ENCODE measurements at places on chromosomes 7 and 10. TPM values are rescaled to one million over a fixed set of nuclear protein-coding genes. Genes with fewer than 3 reads are reported as not detected.

C1QL3 gene
- not detected for total RNA-seq

GRCh38 chr7:47690902-47691558 lies 109.1 kb upstream of the TNS3 start:
- DNase-seq = no peak

DNA sequence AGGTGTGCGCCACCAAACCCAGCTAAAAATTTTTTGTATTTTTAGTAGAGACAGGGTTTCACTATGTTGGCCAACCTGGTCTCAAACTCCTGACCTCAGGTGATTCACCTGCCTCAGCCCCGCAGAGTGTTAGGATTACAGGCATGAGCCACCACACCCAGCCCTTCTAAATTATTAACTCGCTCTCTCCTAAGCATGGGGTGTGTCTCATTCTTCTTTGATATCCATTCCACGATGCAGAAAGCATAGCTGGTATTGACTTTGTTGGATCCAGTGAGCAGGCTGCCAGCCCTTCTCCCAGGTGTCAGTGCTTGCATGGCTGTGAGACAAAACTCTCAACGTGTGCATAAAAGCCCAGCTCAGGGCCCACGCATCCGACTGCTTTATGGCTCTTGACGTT lies 254.1 kb upstream of the PFKP start:
- DNase-seq = no peak

IFIT1B gene
- not detected for total RNA-seq

DNA sequence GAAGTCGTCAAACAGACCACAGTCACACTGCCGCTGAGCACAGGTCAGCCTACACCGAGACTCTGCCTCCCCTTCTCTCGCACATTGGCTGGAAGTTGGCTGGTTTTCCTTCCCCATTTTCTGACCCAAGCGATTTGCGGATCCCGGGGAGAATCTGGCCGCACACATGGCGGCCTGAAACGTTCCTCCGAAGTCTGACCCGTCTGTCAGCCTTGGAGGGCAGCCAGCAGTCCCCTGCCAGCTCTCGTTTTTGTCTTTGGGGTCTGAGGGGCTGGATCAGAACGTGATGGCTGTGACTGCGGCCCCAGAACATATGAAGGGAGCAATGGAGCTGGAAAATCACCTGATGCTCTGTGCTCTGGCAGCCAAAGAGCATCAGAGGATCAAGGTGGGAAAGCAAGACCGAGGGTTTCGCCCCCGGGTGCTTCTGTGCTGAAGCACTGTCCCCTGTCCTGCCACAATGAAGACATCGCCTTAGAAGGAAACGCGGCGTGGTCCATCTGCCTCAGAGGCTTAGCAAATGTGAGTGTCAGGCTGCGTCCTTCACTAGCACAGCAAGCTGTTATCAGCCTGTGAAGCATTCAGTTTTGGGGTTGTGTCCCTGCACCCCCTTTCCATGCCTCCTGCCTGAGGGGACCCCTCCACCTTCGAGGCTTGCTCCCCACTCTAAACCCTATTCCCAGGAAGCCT lies 119.3 kb upstream of the SHH start:
- no peak for DNase-seq

All from NCI-H460 (cell line).